ENCODE measurements at places on chromosomes 4 and X. TPM values are rescaled to one million over a fixed set of nuclear protein-coding genes. Genes with fewer than 3 reads are reported as not detected.

GRCh38 chr4:19707876-19708275 is 543.8 kb upstream of the SLIT2 start:
- no peak for DNase-seq

GRCh38 chrX:134368126-134368525 is 91.8 kb upstream of the HPRT1 start:
- no peak for DNase-seq

- DNase-seq: no peak
Measured at GRCh38 chr4:144499777-144500176, 146.2 kb upstream of the HHIP start.

- DNase-seq: no peak
Measured at GRCh38 chrX:128717635-128718578, 665.7 kb upstream of the ACTRT1 start.

GRCh38 chrX:8683687-8684086 is 48.2 kb downstream of the ANOS1 start:
- no peak for DNase-seq

- no peak for DNase-seq
Measured at GRCh38 chr4:112901962-112902411, 147.5 kb upstream of the ANK2 start.

GRCh38 chr4:121138039-121138825 is 25.9 kb downstream of the TNIP3 start:
- DNase-seq: no peak

- DNase-seq: peak; percentile 25
Measured at GRCh38 chrX:149512225-149512885, 7.2 kb upstream of the IDS start.

Gene RAB40AL
- not detected for total RNA-seq

Measured in psoas muscle (tissue), 8 donors.